Activated naive CD4-positive, alpha-beta T cell treated with Interleukin-2 at 50 U/mL for 16 hours (primary cell): ENCODE measurements at places on chromosomes 4 and X.
A peak's percentile ranks its signal among the peaks of the same experiment; 100 is the strongest.

- DNase-seq: no peak
Observed at GRCh38 chrX:7586126-7586525, 256.8 kb upstream of the VCX start.

- no peak for DNase-seq
Observed at GRCh38 chr4:174056959-174057358, 226.5 kb downstream of the FBXO8 start.

DNA sequence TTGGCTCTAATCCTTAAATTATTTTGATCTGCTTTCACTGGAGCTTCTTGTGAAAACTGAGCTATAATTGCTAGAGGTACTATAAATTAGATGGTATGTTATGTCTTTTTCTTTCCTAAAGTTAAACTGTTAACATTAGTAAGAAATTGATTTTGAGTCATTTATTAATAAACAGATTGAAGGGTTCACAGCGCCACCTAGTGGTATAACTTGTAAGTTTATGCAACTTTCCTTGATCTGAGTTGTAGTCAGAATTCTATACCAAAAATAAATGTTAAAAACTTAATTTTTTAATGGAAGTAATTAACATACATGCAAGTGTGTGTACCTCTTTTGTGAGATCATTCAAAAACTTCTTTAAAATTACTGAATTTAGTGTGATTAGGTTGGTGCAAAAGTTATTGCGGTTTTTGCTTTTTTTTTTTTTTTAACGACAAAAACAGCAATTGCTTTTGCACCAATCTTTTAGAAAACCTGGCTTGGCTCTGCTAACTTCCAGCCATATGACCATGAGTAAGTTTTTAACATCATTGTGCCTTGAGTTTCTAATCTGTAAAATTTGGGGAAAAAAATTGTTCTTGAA is 151.5 kb downstream of the CENPC start:
- DNase-seq: no peak

- no peak for DNase-seq
Observed at GRCh38 chr4:742096-742741, 36.6 kb downstream of the PCGF3 start.

DNA sequence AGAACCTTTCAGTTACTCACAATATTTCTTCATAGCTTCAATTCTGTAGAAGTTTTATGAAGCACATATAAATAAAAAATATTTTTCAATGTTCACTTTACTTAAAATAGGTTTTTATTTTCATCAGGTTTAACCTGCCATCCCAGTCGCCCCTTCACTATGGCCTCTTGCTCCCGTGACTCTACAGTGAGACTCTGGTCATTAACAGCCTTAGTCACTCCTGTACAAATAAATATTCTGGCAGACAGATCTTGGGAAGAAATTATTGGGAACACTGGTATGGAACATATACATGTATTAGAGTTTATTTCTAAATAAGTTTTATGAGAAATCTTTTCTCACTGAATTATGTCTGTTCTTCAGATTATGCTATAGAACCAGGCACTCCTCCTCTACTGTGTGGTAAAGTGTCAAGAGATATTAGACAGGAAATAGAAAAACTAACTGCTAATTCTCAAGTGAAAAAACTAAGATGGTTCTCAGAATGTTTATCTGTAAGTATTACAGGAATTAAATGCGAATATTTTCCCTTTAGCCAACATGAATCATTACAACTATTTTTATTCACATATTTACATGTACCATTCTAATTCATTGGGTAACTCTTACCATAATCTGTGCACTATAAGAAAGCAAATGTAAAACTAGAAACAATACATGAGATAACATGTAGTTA is 45.6 kb downstream of the SPATA4 start:
- no peak for DNase-seq

DNA sequence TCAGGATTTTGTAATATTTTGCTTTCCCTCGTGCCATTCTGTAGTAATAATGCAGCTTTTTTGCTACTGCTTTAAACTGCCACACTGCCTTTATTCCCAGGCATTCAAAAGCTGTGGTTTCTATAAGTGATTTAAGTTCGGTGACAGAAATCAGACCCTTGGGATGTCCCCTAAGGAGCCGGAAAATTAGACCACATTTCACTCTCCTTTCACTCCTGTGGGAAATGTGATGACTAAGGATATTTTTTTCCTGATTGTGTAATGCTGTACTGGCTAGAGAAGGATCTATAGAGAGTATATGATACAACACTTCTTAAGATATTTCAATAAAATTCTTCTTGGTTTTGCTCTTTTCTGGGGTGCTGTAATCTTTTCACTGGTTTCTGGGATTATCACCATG is 24.4 kb downstream of the UGT2A3 start:
- DNase-seq: no peak

DNA sequence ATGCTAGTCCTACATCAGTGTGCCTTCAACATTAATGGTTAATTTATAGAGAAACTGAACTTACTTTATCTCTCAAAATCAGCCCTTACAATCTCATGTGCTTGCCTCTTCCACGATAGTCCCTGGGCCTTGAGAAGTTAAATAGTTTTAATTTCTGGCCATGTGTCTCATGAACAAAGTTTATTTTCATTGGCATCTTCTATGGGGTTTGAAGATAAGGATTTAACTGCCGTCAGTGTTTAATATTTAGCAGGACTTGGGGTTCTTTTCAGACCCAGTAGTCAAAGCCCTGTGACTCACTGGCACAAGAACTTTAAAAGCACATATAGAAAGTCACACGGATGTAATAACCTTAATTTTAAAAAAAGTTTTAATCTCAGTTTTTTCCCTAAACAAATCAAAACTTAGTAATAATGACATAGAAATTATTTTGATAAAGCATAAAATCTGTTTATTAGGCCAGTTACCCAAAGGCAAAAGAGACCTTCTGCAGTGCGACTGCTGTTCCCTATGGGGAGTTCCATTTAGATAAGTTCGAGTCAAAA is 10.1 kb upstream of the MPP1 start:
- DNase-seq: no peak

- DNase-seq: peak; percentile 73
Observed at GRCh38 chr4:99808260-99808857, 8.3 kb upstream of the DAPP1 start.

DNA sequence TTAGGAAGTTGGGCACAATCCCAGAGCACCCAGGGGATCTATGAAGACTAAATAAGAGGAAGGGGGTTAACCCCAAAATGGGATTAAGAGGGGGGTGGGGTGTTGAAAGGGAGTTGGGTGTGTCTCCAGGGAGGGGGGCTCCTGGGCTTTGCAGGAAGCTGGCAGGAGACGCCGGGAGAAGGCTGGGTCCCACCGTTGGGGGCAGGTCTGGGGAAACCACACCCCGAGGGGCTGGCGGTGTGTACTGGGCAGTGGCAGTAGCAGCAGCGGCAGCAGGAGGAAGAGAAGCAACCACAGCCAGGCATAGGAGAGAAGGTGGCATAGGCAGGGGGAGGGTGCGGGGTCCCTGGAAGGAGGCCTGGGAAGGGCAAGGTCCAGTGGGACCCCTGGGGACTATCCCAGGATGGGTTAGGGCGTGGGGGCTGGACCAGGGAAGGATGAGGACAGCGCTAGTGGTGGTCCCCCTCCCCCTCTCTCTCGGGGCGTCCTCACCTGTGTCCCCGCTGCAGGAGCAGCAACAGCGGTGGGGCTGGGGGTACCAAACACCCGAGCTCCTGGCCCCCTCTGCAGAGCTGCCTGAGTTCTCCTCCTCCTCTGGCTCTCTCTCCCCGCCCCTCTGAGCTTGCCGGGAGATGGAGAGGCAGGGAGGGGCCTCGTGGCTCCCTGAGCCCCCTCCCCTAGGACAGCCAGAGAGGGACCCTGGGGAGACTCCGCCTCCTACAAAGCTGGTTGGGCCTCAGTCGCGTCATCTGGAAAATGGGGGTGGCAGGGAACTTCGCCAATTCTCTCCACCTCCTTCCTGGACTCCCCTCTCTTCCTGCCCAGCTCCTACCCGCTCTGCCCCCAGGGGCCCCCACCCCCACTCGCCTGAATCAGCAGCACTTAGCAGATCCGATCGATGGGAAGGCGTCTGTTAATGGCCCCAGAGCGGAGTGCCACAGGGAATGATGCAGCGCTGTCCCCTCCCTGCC is at the start of gene KCND1:
Gene KCND1, minus strand, starts transcription at position 596 of the 971 bp plus-strand sequence. CDS start 1,573 bp downstream, outside the sequence.
- no peak for DNase-seq

GRCh38 chr4:41361794-41362526 is 105.2 kb downstream of the UCHL1 start:
- no peak for DNase-seq

GRCh38 chrX:145502670-145503069 is 255.4 kb downstream of the SPANXN1 start:
- DNase-seq: no peak

DNA sequence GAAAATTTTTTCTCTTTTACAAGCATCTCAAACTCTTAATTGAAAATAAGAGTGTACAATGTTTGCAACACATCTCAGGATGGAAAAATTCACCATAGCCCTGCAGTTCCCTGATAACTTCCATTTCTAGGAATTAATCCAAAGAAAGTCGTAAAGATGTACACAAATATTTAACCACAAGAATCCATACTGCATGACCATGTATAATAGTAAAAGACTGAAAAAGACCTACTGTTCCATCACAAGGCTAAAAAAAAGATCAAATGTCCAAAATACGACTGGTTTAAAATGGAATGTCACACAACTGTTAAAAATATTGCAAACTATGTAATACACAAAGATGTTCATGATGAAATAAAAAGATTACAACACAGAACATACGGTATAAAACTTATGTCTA is 32.1 kb downstream of the HUWE1 start:
- no peak for DNase-seq

DNA sequence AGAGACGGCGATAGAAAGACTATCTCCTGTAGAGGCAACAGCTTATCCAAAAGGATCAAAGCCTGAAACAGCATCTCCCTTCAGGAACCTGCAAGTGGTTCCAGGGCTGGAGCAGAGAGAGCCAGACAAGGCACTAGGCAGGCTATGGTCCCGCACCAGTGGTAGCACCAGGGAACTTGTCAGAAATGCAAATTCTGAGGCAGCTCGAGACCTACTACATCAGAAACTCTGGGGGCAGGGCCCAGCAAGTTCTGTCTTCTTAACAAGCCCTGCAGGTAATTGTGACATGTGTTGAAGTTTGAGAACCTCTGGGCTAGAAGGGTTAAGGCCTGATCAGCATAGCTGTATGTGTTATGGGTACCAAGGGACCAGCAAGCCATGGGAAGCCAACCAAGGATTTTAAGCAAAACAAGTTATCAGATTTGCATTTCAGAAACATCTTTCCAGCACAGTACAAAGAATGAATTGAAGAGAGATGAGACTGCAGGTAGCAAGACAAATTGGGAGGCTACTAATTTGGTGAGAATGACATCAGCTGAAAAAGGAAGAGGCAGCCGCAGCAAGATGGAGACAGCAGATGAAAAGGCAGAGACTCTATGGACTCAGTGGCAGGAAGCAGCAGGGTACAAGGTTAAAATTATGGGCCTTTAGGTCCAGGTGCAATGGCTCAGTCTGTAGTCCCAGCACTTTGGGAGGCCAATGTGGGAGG is 139.7 kb downstream of the TSPAN5 start:
- no peak for DNase-seq

GRCh38 chr4:42460043-42460442 is 62.8 kb downstream of the SHISA3 start:
- no peak for DNase-seq

DNA sequence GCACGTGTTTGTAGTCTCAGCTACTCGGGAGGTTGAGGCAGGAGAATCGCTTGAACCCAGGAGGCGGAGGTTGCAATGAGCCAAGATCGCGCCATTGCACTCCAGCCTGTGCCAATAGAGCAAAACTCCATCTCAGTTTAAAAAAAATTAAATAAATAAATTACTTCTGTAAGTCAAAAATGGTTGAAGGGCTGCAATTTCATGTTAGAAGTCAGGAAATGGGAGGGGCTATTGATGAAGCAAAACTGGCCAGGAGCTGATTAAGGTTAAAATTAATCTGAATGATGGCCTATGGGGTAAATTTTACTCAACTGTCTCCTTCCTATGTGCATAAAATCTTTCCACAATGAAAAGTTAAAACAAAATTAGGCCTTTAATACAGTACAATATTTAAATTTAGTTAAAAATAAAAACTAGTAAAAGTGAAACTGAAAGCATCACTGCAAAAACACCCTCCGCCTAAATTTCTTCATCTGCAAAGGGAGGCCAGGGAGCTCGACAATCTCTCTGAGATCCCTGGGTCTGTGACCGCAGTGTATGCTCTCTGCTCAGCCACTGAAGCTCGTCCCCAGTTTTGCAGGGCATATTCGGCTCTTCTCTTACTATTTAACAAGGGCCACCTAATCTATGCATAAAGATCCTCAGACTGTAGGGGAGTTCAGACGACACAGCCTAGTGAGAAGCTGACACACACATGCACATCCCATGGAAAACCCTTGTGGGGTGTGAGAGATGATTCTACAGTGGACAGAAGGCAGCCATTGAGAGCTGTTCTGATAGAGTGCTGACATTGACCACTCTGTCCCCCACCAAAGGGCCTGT is 57.2 kb downstream of the IRF2 start:
- DNase-seq: peak; percentile 56

DNA sequence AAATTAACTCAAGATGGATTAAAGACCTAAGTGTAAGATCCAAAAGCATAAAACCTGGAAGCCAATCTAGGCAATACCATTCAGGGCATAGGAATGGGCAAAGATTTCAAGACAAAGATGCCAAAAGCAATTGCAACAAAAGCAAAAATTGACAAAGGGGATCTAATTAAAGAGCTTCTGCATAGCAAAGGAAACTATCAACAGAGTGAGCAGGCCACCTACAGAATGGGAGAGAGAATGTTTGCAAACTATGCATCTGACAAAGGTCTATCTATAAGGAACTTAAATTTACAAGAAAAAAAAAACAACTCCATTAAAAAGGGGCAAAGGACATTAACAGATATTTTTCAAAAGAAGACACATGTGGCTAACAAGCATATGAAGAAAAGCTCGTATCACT is 171.9 kb downstream of the RAB28 start:
- DNase-seq: no peak

- no peak for DNase-seq
Observed at GRCh38 chrX:11403631-11404030, 110.4 kb downstream of the AMELX start.

DNA sequence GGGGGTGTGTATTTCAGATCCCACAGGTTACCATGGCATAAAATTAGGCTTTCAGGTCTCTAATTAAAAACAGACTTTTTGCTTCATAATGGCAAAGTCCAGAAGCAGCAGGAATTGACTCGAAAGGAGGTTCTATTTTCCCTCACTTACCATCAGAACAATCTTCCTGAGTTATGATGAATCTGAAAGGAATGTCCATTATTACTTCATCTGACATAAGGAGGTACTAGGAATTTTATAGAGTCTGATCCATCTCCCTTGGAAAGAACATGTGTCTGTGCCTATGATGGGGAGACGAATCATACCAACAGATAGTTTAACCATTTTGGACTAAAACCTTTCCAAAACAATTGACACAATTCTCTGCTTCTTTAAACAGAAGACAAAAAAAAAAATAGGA is 206.3 kb upstream of the FGF13 start:
- no peak for DNase-seq

- DNase-seq: no peak
Observed at GRCh38 chr4:120304801-120305200, 238.2 kb upstream of the MAD2L1 start.

GRCh38 chrX:119654112-119654531 is 38.8 kb downstream of the SEPTIN6 start:
- DNase-seq: peak; percentile 37
